ENCODE measurements at places on chromosomes 5 and 9.

DNA sequence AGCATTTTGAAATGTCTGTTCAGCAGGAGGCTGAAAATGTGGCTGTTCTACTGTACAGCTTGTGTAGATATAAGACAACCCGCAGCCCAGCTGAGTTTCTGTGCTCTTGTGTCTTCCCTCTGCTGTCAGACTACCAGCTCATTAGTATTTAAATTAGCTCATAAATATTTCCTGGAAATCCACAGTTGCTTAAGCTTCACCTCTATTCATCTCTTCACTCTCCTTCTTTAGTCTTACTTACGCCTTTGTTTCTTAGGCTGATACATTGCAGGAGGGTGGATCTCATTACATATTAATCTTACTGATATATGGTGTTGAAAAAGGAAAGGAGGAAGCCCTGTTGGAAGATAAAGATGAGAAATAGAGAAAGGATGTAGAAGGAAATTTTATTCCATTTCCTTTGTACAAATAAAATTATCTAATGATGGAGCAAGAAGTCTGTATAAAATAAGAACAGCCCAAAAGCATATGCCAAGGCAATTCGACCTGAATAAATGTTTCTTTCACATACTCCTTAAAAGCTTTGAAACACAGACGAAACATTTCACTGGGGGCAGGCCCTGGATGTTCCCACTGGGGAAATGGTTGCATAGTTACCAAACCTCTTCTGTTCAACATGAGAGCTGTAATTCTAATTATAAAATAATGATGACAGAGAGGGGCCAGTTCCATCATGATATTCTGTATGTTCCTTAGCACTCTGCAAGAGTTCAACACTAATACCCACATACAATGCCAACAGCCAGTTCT lies 111.8 kb upstream of the APC start:
- DNase-seq: no peak

DNA sequence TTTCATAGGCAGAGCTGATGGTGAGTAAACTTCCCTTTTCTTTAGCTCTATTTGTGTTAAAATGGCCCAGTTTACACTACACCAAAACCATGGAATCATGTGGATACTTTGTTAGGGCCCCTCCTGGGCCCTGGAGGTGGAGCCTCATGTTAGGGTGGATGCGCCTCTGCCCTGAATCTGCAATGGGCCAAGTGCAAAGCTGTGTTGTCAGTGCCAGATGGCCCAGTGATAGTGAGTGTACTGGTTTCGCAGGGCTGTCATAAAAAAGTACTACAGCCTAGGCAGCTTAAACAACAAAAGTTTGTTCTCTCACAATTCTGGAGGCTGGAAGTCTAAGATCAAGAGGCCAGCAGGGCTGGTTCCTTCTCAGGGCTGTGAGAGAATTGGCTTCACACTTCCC lies 64.8 kb downstream of the HSPA4 start:
- no peak for DNase-seq

GRCh38 chr9:72454871-72455491 lies 66.4 kb upstream of the TMC1 start:
- no peak for DNase-seq

GRCh38 chr5:20020247-20020646 lies 32.2 kb upstream of the CDH18 start:
- no peak for DNase-seq

GRCh38 chr5:111779922-111780292 lies 22.9 kb upstream of the NREP start:
- DNase-seq: no peak

GRCh38 chr9:37187713-37188439 lies 67.5 kb downstream of the ZCCHC7 start:
- DNase-seq: no peak

DNA sequence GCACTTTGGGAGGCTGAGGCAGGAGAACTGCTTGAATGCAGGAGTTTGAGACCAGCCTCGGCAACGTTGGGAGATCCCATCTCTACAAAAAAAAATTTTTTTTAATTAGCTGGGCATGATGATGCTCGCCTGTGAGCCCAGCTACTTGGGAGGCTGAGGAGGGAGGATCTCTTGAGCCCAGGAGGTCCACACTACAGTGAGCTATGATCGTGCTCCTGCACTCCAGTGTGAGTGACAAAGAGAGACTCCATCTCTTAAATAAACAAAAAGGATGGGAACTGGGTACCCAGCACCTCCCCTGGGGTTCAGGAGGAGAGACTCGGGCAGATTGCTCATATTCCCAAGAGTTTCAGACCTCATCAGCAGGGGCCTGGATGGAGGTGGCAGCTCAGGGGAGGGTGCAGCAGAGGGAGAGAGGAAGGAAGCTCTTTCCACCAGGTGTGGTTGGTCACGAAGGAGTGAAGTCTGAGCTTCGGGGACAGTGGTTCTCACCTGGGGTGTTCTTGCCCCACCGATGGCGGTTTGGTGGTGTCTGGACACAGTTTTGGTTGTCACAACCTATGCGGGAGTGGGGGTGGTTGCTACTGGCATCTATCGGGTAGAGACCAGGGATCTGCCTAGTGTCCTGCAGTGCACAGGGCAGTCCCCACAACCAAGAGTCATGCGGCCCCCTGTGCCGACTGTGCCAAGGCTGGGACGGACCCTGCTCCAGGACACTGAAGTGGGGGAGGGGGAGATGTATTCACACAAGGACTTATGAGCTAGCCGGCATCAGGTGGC lies 72.7 kb downstream of the ANKRD33B start:
- DNase-seq: no peak

- no peak for DNase-seq
Observed at GRCh38 chr5:3056866-3057265, 305.4 kb upstream of the IRX2 start.

- DNase-seq: no peak
Observed at GRCh38 chr5:33311893-33312292, 128.9 kb upstream of the TARS1 start.

DNA sequence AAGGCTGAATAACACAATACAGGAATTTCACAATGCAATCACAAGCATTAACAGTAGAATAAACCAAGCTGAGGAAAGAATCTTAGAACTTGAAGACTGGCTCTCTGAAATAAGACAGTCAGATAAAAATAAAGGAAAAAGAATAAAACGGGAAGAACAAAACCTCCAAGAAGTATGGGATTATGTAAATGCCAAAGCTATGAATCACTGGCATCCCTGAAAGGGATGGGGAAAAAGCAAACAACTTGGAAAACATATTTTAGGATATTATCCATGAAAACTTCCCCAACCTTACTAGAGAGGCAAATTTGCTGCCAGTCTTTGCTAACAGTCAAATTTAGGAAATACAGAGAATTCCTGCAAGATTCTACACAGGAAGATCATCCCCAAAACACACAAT lies 157.9 kb downstream of the ALDH1A1 start:
- DNase-seq: no peak

DNA sequence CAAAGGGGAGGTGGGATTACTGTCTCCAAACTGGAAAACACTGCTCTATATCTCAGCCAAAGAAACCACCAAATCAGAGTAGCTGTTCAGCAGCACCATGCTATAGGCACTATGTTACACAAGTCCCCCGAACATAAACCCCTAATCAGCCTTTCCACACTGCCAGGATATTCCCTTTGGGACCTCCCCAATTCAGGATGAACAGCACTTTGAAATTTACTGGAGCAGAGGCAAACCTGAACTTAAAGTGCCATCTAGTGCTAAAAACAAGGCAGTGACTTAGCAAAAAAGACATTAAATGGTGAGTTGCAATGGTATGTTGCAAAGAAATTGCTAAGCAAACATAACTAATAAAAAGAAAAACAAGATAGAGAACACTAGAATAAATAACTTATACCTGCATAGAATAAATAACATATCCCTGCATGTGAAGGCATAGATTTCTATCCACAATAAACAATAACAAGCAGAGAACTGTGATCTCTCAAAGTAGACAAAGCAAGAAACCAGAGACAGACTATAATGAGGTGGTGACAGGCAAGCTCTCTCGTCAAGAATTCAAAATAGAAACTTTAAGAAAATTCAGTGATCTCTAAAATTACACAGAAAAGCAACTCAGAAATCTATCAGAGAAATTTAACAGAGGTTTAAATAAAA lies 584.4 kb upstream of the ACO1 start:
- peak; percentile 71 for DNase-seq

- DNase-seq: peak; percentile 94
Observed at GRCh38 chr5:96601200-96601599, 61.0 kb upstream of the CAST start.

DNA sequence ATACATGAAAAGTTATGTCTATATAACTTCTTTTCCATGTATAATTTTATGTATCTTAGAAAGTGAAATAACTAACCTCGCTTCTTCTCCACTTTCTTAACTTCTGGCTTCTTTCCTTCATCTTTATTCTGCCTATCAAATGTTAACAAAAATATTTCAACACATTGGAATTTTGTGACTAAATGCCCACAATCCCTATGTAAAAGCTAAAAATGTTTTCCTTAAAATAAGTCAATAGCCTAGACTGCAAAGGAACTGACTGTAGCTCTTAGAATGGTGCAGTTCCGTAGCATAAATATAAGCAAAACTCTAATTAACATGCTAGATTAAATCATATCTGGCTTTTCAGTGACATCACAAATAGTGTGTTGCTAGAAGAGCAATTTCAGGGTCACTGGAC lies 40.9 kb downstream of the PSIP1 start:
- no peak for DNase-seq

DNA sequence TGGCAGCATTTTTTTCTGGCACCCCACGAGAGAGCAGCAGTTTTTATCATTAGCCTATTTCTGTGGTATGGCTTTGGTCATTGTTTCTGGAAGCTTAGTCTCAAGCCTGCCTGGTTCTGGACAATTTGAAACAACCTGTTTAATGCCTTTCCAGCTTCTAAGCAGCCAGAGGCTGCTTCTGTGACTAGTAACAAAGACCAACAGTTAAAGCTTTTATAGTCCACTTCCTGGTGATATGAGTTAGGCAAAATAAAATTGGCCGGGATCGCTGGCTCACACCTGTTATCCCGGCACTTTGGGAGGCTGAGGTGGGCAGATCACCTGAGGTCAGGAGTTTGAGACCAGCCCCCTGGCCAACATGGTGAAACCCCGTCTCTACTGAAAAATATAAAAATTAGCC lies 24.0 kb downstream of the LYRM7 start:
- no peak for DNase-seq

DNA sequence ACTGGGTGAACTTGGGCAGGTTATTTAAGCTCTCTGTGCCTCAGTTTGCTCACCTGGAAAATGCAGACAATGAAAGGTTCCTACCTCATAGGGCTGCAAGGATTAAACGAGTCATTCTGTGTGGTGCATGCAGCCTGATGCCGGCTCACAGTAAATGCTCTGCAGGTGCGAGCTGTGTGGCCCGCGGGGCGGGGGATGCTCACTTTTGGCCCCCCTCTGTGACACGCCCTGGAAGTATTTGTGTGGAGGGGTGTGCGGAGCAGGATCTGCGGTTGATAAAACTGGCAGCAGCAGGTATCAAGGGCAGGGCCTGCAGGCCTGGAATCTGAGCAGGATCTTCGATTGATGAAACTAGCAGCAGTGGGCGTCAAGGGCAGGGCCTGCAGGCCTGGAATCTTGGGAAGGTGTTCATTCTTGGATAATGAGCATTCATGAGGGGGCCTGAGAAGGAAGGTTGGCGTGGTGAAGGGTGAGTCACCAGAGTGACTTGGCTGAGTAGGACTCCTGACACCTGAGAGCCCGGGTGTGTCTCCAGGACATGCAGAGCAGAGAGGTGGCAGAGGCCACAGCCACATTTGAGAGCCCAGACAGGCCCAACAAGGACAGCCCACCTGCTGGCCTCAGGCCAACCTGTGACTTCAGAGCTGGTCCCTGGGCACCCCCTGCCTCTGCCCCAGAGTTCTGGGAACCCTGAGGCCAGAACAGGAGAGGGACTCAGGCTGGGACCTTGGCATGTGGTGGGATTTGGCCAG lies 11.9 kb downstream of the UNC5A start:
- DNase-seq: no peak

DNA sequence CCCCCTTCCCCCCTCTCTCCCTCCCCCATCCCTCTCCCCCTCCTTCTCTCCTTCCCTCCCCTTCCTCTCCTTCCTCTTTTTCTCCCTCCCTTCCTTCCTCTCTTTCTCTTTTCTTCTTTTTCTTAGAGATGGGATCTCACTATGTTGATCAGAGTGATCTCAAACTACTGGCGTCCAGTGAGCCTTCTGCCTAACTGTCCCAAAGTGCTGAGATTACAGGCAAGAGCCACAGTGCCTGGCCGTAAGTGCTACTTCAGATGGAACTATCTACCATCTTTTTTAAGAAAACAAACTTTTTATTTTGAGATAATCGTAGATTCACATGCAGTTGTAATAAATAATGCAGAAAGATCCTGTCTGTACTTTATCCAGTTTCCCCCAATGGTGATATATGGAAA lies 6.3 kb downstream of the RCL1 start:
- no peak for DNase-seq

- DNase-seq: peak; percentile 17
Observed at GRCh38 chr5:16749626-16750025, 132.8 kb upstream of the RETREG1 start.

DNA sequence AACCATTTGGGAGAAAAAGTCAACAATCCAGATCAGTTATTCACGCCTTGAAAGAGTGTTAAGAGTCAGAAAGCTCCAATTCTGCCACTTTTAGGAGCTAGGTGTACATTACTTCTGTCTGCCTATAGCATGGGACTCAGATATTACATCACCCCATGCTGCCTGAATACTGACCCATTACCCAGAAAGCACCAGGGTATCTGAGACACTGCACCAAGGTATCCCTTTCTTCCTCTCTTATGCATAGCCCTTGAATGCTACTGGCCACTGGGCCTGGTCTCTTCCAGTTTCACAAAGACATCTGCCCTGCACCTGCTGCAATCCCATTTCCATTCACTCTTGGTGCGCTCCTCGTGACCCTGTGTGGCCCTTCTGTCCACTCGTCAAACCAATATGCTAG lies 2.6 kb downstream of the STRBP start:
- DNase-seq: no peak

DNA sequence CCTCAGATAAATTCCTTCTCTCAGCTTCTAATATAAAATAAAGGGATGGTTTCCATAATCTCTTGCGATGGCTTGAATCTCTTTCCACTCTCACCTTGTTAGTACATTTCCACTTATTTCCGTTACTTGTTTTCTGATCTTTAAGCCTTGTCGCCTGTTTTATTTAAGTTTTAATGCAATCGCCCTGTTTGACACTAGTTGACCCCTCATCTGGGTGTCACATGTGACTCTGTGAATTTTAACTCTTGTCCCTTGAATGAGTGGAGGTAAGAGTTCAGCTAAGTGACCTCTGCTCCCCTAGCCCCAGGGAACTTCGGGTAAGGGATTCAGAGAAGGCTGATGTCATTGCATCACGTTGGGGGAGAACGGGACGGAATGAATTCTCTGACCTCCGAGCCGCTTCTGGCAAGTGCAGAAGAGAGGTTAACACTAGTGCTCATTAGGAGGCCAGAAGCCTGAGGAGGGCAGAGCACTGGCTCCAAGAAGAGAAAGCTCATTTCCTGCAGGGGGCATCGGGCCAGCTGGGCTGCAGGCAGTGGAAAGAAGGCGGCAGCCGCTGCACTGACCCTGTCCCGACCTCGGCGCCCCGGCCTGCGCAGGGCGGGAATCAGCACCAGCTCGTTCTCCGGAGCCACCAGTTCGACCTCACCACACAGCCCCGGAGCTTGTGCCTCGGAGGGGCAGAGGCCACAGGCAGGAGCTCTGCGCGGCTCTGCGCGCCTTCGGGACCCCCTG lies 569 bp downstream of the HINT2 start:
- DNase-seq: peak; percentile 68
